MG63 (cell line): ENCODE measurements at places on chromosomes 7 and 10. TPM values are rescaled to one million over a fixed set of nuclear protein-coding genes. Genes with fewer than 3 reads are reported as not detected.

The FAM237B gene
- total RNA-seq = not detected in 2 replicates

The ADCY1 gene
- 0.66 and 3.9 TPM in 2 replicates for total RNA-seq

The OR9A2 gene
- total RNA-seq = not detected in 2 replicates

The CD36 gene
- not detected in 2 replicates for total RNA-seq

The CALML3 gene
- not detected in 2 replicates for total RNA-seq

The MMRN2 gene
- 0.12 and 1.7 TPM in 2 replicates for total RNA-seq

The TMEM178B gene
- 0.10 TPM in 1 of 2 replicates, not detected in the other for total RNA-seq

The PODXL gene
- 1.0 and 1.2 TPM in 2 replicates for total RNA-seq

The ABLIM1 gene
- total RNA-seq = 19.4 and 23.9 TPM in 2 replicates

The ANKRD22 gene
- not detected in 2 replicates for total RNA-seq

The GBX1 gene
- total RNA-seq = not detected in 2 replicates

The SFTPD gene
- total RNA-seq = not detected in 2 replicates

The CACUL1 gene
- 27.1 and 30.4 TPM in 2 replicates for total RNA-seq

The SLC18A3 gene
- not detected in 2 replicates for total RNA-seq

The EGR2 gene
- 0.56 TPM in 1 of 2 replicates, not detected in the other for total RNA-seq

The TRIM50 gene
- total RNA-seq = not detected in 2 replicates

The TBX20 gene
- total RNA-seq = 0.95 and 1.3 TPM in 2 replicates

The CFAP46 gene
- 0.33 TPM in 1 of 2 replicates, not detected in the other for total RNA-seq

The PAPOLB gene
- 0.94 TPM in 1 of 2 replicates, not detected in the other for total RNA-seq

The TRIL gene
- total RNA-seq = 0.03 TPM in 1 of 2 replicates, not detected in the other

The SNCG gene
- 6.2 and 7.6 TPM in 2 replicates for total RNA-seq

The CLRN3 gene
- total RNA-seq = not detected in 2 replicates

The STAG3 gene
- total RNA-seq = 0.13 TPM in 1 of 2 replicates, not detected in the other

The CNNM1 gene
- total RNA-seq = 0.13 TPM in 1 of 2 replicates, not detected in the other

The CDK14 gene
- 7.5 and 13.2 TPM in 2 replicates for total RNA-seq

The SLC13A1 gene
- total RNA-seq = not detected in 2 replicates

The LLCFC1 gene
- total RNA-seq = not detected in 2 replicates

The SEMA3E gene
- total RNA-seq = 1.5 TPM in 1 of 2 replicates, not detected in the other

The SPDYE6 gene
- total RNA-seq = not detected in 2 replicates

The KLF14 gene
- total RNA-seq = not detected in 2 replicates
